ENCODE measurements at places on chromosomes 7 and 10. TPM values are rescaled to one million over a fixed set of nuclear protein-coding genes. Genes with fewer than 3 reads are reported as not detected.

DNA sequence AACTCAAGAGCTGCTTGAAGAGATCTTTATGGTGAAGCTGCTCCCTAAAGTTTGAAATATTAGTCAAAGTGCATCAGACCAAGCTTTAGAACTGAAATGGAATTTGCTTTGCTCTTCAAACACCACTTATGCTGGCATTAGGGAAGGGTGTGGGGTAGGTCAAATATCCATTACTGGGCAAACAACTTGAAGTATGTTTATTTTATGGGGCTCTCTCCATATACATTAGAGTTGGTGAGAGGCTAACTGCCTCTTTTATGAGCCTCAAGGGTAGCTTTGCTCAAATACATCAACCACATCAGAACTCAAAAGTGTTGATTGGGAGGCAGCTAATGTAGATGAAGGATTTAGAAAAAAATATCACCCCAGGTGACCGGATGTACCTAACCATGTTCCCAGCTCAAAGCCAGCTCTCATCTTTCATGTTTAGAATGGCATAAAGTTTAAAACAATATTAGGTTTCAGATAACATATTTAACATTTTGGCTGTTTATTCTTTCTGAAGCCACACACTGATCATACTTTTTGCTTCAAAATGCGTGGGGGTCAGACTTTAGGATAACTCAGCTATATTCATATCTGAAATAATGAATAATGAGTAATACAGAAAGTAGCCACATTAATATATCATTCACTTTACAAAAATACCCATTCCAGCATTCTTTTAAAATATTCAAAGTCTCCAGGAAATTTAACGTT lies 318.6 kb downstream of the PTEN start:
- H3K27me3 ChIP-seq = no peaks in the 10 kb centered on the region
- no peaks in the 10 kb centered on the region for H3K4me1 ChIP-seq
- DNase-seq = no peak
- H3K4me3 ChIP-seq = no peak overlapping the region
- no peaks in the 10 kb centered on the region for H3K36me3 ChIP-seq

GRCh38 chr7:11332186-11332864 lies 358.7 kb downstream of the PHF14 start:
- H3K4me1 ChIP-seq = no peaks in the 10 kb centered on the region
- DNase-seq = no peak
- no peak overlapping the region for H3K4me3 ChIP-seq
- peaks cover 5% of the 10 kb centered on the region for H3K27me3 ChIP-seq

Gene SLC39A12
- not detected for total RNA-seq

Gene HECW1
- 5.6 TPM for total RNA-seq

Gene GIMAP1
- 0.10 TPM for total RNA-seq

- peaks cover 14% of the 10 kb centered on the region for H3K36me3 ChIP-seq
- no peak overlapping the region for H3K4me3 ChIP-seq
- DNase-seq = no peak
- H3K27ac ChIP-seq = no peak overlapping the region
- no peaks in the 10 kb centered on the region for H3K27me3 ChIP-seq
These were observed 53.8 kb downstream of the TAX1BP1 start for GRCh38 chr7:27793780-27794179.

DNA sequence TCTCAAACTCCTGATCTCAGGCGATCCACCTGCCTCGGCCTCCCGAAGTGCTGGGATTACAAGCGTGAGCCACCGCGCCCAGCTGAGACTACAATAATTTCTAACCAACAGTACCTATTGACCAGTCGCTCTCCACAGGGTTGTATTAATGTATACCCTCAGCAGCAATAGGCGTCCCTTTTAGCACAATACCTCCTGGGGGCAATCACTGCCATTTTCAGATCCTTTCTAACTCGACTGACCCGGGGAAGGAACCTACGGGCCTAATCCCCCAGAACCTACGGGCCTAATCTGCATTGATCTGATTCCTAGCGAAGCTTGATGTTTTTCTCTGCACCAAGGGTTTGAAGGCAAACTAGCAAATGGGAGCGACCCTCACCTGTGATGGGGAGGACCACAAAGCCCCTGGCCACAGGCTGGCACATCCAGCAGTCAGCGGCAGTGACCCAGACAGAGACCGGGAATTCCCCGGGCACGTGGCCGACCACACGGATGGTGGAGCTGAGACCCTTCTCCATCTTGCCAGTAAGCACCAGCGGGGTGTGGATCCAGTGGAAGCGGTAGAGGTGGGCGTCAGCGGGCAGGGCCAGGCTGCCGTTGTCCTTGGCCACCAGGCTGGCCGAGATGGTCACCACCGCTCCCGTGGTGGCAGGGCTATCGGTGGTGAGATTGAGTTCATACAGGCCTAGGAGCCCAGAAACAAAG lies 6.9 kb downstream of the TMEM130 start:
- no peaks in the 10 kb centered on the region for H3K27me3 ChIP-seq
- H3K4me1 ChIP-seq = peaks cover 11% of the 10 kb centered on the region
- H3K36me3 ChIP-seq = no peaks in the 10 kb centered on the region
- no peak for DNase-seq
- H3K27ac ChIP-seq = no peak overlapping the region

GRCh38 chr7:28169230-28169629 lies 11.4 kb downstream of the JAZF1 start:
- no peak overlapping the region for H3K4me3 ChIP-seq
- DNase-seq = no peak
- H3K27ac ChIP-seq = no peak overlapping the region
- 0 out of 2 replicates have a peak, but pooled peaks cover 6% of the 10 kb centered on the region for H3K4me1 ChIP-seq
- no peaks in the 10 kb centered on the region for H3K27me3 ChIP-seq

DNA sequence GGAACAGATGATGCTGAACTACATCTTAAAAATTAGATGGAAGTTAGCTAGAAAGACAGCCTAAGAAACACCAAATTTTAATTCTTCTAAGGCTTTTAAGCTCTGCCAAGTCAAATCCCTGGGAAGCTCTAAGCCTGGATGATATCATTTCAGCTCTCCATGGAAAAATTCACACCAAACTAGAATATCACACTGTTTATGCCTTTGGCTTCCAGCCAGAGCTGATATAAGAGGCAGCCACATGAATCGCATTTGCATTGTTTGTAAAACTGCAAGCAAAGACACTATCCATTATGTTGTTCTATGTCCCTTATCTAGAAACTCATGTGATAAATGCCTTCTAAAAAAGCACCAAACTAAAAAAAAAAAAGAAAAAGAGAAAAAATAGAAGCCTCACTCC lies 430.4 kb downstream of the GRID1 start:
- no peaks in the 10 kb centered on the region for H3K36me3 ChIP-seq
- H3K27ac ChIP-seq = no peak overlapping the region
- no peaks in the 10 kb centered on the region for H3K27me3 ChIP-seq
- H3K4me3 ChIP-seq = no peak overlapping the region

DNA sequence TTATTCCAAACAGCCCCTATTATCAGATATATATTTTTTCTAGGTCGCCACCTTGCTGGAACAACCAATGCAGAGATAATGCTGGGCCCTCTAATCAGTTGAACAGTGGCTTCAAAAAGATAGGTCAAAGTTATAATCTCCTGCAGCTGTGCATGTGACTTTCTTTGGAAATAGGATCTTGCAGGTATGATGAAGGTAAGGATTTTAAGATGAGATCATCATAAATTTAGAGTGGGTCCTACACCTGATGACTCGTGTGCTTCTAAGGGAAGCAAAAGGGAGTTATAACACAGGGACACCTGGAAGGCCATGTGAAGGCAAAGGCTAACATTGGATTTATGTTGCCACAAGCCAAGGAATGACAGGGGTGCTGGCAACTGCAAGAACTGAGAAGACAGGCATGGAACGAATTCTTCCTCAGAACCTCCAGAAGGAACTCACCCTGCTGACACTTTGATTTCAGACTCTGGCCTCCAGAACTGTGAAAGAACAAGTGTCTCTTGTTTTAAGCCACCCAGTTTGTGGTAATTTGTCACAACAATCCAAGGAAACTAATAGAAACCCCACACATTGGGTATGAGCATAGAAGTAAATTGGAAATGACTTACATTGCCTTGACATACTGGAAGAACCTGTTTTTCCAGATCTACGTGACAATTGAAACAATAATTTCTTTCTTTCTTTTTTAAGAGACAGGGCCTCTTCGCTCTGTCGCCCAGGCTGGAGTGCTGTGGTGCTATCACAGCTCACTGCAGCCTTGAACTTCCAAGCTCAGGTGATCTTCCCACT lies 34.4 kb downstream of the CCDC71L start:
- peak overlapping the region; percentile 33 for H3K4me3 ChIP-seq
- H3K36me3 ChIP-seq = no peaks in the 10 kb centered on the region
- H3K27ac ChIP-seq = no peak overlapping the region

Gene RBM17
- 129 TPM for total RNA-seq

DNA sequence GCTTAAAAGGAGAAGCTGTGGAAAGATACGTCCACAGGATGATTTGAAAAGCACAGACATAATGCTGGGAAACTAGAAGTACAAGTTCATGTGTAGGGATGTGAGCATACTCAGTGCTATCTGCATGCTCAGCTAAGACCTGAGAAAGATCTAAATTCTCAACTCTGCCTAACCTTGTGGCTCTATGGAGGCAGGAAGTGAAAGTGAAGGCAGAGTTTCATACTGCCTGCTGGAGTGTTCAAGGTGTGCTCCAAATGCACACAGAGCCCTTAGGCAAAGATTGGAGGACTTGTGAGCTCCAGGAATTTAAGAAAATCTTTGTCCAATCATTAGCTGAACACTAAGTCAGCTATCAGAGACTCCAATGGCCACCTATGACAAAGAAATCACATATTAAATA lies 190.9 kb downstream of the RNLS start:
- H3K36me3 ChIP-seq = no peaks in the 10 kb centered on the region
- H3K4me1 ChIP-seq = peaks cover 4% of the 10 kb centered on the region
- H3K27ac ChIP-seq = no peak overlapping the region

Gene PTN
- not detected for total RNA-seq

DNA sequence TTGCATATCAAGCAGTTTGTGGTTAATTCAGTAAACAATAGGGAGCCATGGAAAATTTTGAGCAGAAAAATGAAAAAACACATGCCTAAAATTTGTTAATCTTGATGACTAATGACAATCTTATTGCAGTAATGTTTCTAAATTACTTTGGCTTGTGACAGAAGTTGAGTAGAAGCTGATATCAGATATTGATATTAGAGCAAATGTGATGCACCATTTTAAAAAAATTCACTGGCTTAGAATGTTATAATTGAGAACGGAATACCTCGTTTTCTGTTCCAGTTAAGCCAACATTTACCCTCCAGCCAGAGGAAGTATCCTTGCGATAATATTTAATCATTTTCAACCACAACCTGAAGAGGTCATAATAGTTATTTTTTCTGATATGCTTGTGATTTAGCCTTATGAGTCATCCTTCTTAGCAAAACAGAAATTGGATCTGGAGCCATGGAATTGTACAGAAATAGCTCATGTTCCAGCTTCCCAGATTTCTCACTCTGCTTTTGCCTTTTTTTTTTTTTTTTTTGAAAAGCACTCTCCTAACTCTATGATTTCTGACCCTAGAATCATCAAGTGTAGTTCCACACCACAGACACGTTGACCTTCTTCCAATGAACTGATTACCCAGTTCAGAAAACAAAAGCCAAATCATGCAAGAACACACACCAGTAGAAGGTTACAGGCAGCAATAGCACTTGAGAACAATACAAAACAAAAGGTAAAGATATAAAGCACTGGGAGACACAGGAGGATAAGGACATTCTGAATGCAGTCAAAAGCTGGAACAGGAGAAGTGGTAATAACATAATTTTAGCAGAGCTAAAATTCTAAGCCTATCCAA lies 96.8 kb upstream of the PHYHIPL start:
- H3K4me3 ChIP-seq = no peak overlapping the region
- no peaks in the 10 kb centered on the region for H3K27me3 ChIP-seq
- H3K36me3 ChIP-seq = no peaks in the 10 kb centered on the region

DNA sequence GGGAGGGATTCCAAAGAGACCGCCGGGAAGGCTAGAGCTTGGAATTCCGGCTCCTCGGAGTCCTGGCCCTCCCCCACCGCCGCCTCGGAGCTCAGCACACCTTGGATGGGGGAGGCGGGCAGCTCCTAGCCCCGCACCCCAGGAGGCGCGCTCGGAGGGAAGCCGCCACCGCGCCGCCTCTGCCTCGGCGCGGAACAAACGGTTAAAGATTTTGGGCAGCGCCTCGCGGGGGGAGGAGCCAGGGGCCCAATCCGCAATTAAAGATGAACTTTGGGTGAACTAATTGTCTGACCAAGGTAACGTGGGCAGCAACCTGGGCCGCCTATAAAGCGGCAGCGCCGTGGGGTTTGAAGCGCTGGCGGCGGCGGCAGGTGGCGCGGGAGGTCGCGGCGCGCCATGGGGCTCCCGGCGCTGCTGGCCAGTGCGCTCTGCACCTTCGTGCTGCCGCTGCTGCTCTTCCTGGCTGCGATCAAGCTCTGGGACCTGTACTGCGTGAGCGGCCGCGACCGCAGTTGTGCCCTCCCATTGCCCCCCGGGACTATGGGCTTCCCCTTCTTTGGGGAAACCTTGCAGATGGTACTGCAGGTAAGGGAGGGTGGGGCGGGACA lies at the start of gene CYP26A1:
Gene CYP26A1 (plus strand): TSS at position 355 of the 608 bp plus-strand sequence. CDS start 42 bp downstream, at position 397.
- no peak for DNase-seq
- peaks cover 8% of the 10 kb centered on the region for H3K4me1 ChIP-seq
- H3K4me3 ChIP-seq = peak within 1 kb of the TSS; percentile 42
- no peaks in the 10 kb centered on the region for H3K27me3 ChIP-seq
- no peak within 1 kb of the TSS for H3K27ac ChIP-seq

DNA sequence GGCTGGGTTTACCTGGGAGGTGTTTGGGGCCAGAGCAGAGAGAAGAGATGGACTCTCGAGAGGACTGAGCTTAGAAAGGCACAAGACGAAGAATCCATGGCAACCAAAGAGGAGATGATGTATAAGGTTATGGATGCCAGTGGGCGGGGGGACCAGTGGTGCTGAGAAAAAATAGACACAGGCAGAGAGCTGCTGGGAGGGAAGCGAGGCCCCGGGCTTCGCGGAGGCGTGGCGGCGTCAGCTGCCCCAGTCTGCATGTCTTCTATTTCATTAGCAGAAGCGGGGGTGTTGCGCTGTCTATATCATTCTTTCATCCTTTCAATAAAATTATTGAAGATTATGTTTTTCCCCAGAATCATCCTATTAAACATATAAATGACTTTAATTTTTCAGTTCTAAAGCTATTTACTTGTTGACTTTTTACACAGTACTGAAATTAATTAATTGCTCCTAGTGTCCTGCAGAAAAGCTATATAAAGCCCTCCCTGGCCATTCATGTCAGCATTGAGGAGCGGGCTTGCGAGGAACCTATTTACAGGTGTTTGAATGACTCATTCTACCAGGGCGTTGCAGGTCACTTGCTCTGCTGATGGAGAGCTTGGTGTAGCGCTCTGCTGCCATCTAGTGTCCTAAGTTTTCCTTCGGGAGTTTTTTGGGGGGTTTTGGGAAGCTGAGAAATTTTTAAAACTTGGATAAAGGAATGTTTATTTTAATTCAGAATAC lies 42.9 kb upstream of the BHLHA15 start:
- H3K27me3 ChIP-seq = no peaks in the 10 kb centered on the region
- H3K36me3 ChIP-seq = 0 out of 2 replicates have a peak, but pooled peaks cover 5% of the 10 kb centered on the region
- no peaks in the 10 kb centered on the region for H3K4me1 ChIP-seq

- H3K36me3 ChIP-seq = no peaks in the 10 kb centered on the region
- no peak overlapping the region for H3K27ac ChIP-seq
- no peak for DNase-seq
- peaks cover 37% of the 10 kb centered on the region for H3K27me3 ChIP-seq
These were observed 170.3 kb upstream of the MINDY3 start for GRCh38 chr10:16030562-16030961.

- H3K36me3 ChIP-seq = no peaks in the 10 kb centered on the region
- H3K27me3 ChIP-seq = no peaks in the 10 kb centered on the region
- peaks cover 74% of the 10 kb centered on the region for H3K4me1 ChIP-seq
- peak overlapping the region; percentile 17 for H3K4me3 ChIP-seq
- DNase-seq = peak; percentile 69
These were observed 122.2 kb downstream of the MPP7 start for GRCh38 chr10:28180654-28181053.

- no peak for DNase-seq
- H3K27ac ChIP-seq = no peak overlapping the region
- no peaks in the 10 kb centered on the region for H3K36me3 ChIP-seq
- no peak overlapping the region for H3K4me3 ChIP-seq
- no peaks in the 10 kb centered on the region for H3K4me1 ChIP-seq
These were observed 403.0 kb downstream of the THSD7A start for GRCh38 chr7:11428877-11429581.
